ENCODE measurements at places on chromosomes 1 and 21. TPM values are rescaled to one million over a fixed set of nuclear protein-coding genes. Genes with fewer than 3 reads are reported as not detected.

GRCh38 chr1:54927472-54928240 is 40.7 kb upstream of the DHCR24 start:
- no peak for DNase-seq

DNA sequence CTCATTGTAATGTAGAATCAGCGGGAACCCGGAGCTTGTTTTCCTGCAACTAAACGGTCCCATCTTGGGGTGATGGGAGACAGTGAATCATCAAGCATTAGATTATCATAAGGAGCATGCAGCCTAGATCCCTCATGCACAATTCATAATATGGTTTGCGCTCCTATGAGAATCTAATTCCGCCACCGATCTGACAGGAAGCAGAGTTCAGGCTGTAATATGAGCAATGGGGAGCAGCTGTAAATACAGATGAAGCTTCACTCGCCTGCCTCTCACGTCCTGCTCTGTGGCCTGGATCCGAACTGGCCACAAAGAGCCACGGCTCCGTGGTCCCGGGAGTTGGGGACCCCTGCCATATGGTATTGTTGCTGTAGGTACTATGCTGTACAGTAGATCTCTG is 1.6 kb downstream of the IFI44 start:
- DNase-seq: no peak

- no peak for DNase-seq
These were observed 33.1 kb downstream of the TRIM67 start for GRCh38 chr1:231194843-231195516.

DNA sequence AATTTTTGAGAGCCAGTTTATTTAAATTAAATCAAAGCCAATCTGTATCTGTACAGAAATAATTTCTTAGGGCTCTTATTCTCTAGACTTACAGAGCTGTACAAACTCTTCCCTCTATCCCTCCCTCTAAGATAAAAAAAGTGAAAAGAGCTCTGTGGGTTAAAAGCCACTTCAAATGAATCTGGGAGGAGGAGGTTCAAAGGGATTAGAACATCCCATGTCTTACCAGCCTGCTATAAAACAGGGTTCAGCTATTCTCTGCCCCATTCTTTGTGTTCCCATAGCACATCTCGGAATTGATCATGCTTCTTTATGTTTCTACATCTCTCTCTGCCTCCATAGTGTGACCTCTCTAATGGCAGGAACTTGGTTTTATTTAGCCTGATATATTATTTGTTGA is 19.4 kb downstream of the KIAA0319L start:
- DNase-seq: no peak

DNA sequence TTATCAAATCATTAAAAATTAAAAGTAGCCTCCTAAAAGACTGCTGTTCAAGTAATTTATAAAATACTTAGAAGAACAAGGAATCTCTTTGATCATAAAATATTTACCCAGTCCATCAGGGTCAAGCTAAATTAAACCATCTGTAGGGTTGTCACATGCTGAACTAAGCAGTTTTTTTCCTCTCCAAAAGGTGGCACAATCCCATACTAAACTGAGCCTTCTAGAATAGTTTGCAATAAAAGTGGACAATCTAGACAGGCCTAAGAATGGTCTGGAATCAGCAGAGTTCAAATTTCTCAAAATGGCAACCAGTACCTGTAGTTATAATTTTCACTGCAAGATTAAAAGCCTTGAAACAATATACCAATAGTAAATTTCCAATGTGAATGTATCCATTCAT is 194.8 kb downstream of the EIF4G3 start:
- no peak for DNase-seq

DNA sequence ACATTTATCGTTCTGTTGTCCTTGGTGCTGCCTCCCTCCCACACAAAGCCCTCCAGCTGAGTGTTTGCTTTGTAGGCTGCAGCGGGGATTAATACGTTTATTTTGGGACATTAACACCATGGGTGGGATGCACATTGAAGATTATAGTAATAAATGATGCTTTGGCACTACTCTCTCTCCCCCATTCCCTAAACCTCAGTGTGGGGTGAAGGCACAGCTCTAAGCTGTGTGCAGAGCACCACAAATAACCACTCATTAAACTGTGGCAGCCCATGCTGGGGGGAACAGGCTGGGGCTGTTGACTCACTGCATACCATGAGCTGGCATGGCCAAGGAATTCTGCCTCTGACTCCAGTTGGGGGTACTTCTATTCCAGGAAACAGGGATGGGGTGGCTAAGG is 7.7 kb downstream of the PCP4L1 start:
- DNase-seq: no peak

DNA sequence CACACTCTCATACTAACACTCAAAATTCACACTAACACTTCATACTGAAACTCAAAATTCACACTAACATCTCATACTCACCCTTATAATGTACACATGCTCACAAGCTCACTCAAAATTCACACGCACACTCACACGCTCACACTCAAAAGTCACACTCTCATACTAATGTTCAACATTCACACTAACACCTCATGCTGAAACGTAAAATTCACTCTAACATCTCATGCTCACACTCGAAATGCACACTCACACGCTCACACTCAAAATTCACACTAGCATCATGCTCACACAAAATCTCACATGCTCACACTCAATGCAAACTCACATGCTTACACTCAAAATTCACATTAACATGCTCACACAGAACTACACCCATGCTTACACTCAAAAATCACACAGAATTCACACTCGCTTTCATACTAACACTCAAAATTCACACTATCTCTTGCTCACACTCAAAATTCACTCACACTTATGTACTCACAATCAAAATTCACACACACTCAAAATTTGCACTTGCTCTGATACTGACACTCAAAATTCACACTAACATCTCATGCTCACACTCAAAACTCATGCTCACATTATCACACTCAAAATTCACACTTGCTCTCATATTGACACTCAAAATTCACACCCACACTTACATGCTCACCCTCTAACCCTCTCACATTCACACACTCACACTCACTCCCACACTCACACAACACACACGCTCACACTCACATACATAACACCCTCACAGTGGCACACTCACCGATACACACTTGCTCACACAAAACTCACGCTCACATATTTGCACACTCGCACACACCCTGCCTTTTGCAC is 264.4 kb upstream of the VAMP3 start:
- DNase-seq: no peak

DNA sequence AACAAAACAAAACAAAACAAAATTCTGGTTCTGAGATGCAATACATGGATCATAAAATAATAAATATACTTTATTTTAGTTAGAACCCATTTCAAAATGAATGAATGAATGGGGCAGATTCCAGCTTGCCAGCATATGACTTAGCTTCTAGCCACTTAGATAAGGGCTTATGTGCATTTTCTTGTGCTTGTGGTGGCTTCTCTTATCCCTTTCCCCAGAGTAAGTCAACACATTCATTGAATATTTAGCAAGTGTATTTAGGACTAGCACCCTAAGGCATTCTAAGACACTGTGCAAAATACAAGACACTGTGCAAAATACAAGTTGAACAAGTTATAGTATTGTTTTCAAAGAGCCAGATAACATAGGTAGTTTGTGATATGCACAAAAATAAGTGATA is 4.7 kb downstream of the ADIPOR1 start:
- no peak for DNase-seq

The WDR3 gene
- 11.7 TPM for total RNA-seq

The NUP210L gene
- total RNA-seq: 0.21 TPM

The FMO3 gene
- total RNA-seq: 0.48 TPM

The RNF186 gene
- not detected for total RNA-seq

The HTR1D gene
- total RNA-seq: 0.11 TPM

The FCRL6 gene
- not detected for total RNA-seq

Measured in urinary bladder (tissue), 4 donors.